ENCODE measurements at places on chromosomes 7 and 10.

DNA sequence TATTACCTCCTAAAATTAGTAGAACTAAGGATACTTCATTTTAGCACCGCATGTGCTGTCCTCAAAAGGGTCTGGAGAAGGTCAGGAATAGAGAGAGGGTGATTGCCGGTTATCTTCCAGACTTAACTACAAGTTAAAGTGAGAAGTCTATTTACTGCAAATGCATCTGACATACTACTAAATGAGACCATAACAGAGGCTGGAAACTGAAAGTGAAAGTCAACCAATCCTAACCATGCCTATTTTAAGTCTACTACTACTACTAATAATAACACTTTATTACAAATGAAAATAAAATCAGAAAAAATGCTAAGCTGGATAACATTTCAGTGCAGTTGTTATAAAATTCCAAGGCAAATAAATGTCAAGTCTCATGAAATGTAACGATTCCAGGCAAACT, 244.7 kb downstream of the KIF20B start:
- no peak for DNase-seq

DNA sequence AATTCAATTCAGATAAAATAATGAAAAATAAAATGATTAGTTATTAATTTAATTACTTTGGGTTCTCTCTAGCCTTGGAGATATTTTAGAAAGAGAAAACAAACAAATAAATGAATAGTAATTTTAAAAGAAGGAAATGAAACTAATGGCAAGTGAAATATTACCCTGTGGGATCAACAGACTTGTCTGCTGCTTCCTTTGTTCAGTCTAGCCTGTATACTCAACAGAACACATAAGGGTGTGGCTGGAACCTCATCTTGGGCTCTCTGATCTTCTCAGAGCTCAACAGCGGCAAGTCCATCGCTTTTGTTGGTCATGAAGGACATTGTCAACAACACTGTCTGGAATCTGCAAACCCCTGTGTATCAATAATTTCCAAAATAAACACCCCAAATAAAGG, 904.9 kb downstream of the IPMK start:
- no peak for DNase-seq

DNA sequence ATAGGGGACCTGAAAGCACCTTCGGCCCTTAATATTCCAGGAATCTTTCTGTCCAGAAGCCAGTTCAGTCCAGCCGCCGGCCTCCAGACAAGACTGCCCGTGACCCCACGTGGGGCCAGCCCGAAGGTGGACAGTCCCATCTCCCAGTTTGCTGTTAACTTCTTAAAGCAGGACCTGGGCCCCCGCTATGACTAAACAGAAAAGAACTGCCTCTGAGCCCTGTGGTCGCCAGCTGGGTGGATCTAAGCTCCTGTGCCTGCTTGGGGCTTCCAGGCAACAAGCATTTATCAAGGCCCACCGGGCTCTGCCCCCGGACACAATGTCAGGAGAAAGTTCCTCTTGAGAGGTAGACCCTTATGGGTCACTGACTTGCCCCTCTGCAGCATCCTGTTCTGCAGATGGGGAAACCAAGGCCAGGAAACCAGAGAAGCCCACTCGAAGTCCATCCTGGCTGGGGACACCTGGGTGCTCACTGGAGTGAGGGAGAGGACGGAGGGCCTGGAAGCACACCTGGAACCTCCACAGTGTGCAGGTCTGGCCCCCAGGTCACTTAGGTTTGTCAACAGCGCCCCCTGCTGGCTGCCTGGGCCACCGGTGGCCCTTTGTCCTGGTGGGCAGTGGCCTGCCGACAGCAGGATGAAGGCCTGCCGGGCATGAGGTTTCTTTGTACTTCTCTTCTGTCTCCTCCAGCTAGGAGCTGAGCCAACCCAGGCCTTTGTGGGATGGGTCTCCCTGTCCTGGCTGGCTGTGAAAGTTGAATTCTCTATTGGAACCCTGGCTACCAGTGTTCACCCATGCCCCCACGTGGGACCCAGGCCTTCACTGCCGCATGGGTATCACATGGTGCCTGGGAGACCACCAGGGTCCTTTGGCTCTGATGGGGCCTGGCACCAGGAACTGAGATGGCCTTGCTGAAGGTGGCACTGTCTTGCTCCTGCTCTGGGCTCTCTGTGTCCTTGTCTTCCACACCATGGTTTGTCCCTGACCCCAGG, 128.0 kb downstream of the ZMIZ1 start:
- peak; percentile 52 for DNase-seq

DNA sequence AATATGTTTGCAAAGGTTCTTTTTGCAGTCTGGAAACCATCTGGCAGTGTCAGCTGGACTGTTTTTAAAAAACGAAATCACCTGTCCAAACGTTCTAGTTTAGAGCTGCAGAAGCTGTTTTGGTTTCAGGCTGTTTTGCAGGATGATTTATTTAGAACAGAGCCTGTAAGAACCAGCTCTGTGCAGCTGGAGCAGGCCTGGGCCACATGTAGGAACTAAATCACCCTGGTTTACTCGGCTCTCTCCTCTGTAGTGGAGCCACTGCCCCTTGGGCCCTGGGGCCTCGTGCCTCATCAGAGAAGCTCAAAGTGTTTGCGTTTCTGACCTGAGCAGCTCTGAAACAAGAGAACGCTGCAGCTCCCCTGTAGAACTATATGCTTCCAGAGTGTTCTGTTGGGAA, 142.5 kb downstream of the ACTR3B start:
- DNase-seq, result no peak

GRCh38 chr10:61933859-61934555, 32.5 kb downstream of the ARID5B start:
- DNase-seq, result no peak

GRCh38 chr10:9470581-9470980, 1416.1 kb downstream of the GATA3 start:
- no peak for DNase-seq

DNA sequence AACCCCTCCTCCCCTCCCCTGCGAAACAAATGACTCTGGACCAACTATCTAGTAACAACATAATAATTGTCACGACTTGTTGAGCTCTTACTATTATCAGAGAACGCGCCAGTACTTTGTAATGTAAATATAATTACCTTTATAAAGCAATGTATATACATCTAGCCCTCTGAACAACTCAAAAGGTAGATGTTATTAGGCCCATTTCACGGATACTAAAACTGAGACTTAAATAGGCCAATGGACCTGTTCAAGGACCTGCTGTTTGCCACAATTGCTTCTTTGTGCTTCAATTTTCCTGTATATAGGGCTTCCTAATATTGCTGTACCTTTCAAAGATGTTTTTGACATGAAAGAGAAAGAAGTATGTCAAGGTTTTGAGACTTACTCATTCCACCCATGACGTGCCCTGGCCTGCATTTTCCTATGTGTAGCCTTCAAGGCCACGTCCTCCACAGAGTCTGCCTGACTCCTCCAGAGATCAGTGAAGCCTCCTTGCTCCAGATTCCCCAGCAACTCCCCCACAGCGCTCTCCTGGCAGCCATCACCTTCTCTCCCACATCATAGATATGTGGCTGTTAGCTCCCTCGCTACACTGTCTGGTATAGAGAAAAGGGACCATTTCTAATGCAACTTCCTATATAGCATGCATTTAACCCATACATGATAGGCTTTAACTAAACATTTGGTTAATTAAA, 156.6 kb downstream of the SKIDA1 start:
- no peak for DNase-seq

DNA sequence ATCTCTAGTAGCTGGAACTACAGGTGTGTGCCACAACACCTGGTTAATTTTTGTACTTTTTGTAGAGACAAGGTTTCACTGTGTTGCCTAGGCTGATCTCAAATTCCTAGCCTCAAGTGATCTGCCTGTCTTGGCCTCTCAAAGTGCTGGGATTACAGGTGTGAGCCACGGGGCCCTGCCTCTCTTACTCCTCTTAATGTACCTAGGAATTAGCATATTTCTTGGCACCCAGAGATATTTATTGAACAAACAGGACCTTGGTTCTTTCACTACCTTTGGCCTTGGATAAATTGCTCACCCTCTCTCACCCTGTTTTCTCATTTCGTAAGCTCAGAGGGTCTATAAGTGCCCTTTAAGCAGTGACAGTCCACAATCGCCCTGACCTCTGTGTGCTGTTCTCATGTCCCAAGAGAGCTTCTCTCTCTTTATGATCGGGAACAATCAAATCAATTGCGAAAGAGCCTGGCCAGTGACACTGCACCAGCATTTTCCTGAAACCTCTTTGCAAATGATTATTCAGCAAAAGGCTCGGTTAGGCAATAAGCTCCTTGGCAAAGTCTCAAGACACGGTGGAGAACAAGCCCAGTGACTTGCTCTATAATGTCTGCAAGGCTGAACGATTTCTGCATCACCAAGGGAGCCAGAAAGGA, 117.7 kb downstream of the APBB1IP start:
- DNase-seq, result no peak

DNA sequence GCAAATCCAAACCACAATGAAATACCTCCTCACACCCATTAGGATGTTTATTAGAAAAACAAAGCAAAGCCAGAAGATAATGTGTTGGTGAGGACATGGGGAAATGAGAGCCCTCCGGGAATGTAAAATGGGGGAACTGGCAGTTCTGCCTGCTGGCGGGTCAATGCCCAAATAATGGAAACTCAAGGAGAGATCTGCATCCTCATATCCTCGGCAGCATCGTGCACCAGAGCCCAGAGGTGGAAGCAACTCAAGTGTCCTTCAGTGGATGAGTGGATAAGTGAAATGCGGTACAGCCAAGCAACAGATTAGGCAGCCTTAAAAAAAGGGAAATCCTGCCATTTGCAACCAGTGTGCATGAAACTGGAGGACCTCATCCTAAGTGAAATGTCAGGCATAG, 325.2 kb downstream of the WDR37 start:
- DNase-seq, result no peak

- DNase-seq, result peak; percentile 8
Observed at GRCh38 chr7:94643771-94644545, 12.0 kb downstream of the SGCE start.

DNA sequence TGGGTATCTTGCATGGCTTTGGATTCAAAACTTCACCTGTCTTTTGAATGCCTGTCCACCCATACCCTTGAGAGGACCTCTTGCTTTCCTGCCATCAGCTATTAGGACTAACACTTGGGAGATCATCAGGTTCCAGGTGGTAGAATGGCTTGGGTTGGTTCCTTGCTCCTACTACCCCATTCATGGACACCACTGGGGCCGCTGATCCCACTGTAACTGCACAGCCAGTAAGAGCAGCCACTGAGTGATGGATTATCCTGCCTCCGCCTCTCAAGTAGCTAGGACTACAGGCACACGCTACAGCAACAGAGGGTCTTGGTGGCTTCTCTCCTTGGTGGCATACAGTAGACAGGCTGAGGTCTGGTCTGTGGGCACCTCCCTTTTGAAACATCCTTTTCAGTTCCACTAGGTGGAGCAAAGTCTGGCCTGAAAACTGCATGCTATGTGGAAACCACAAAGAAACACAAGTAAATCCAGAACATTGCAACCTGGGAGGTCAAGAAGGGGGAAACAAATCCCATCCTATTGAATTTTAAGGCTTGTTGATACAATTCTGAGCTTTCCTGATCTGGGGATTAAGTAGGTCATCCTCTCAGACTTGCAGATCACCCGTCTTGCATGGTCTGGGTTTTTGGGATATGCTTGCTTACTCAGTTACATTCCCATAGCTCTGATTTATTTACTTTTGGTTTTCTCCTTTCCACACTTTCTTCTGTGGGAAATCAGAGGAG, 9.4 kb downstream of the WBP1L start:
- peak; percentile 88 for DNase-seq

DNA sequence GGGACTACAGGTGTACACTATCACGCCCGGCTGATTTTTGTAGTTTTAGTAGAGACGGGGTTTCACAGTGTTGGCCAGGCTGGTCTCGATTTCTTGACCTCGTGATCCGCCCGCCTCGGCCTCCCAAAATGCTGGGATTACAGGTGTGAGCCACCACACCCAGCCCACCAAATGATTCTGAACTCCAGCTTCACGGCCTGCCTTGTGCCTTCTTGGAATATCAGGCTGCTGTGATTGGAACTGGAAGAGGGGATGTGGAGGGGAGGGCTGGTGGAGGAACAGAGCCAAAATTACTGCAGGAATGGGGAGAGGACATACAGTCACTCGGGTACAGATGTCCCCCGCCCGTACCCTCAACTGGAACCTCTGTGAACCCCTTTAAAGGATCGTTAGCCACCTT, 268.4 kb downstream of the ACTR3B start:
- DNase-seq, result no peak

- DNase-seq, result peak; percentile 51
Observed at GRCh38 chr10:47020471-47020870, 109.2 kb downstream of the PTPN20 start.

- peak; percentile 86 for DNase-seq
Observed at GRCh38 chr7:89332026-89332425, 536.5 kb upstream of the TEX47 start.

DNA sequence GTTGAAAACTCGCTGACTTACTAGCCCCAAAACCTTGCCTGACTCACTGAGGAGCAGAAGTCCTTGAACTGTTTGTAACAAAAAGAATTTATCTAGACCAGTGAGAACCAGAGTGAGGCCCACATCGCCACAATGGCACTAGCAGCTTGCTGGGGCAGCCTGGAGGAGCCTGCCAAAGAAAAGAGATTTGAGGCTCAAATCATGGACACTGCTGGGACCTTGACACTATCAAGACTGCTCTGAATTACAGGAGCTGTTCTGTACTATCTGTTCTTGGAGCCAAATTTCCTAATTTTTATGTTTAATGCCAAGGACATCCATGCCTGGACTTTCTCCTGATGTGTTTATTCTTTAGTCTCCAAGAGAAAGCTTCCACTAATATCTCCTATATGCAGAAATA, 82.0 kb upstream of the JCAD start:
- no peak for DNase-seq

- DNase-seq, result no peak
Observed at GRCh38 chr7:24873944-24874343, 106.0 kb downstream of the OSBPL3 start.

DNA sequence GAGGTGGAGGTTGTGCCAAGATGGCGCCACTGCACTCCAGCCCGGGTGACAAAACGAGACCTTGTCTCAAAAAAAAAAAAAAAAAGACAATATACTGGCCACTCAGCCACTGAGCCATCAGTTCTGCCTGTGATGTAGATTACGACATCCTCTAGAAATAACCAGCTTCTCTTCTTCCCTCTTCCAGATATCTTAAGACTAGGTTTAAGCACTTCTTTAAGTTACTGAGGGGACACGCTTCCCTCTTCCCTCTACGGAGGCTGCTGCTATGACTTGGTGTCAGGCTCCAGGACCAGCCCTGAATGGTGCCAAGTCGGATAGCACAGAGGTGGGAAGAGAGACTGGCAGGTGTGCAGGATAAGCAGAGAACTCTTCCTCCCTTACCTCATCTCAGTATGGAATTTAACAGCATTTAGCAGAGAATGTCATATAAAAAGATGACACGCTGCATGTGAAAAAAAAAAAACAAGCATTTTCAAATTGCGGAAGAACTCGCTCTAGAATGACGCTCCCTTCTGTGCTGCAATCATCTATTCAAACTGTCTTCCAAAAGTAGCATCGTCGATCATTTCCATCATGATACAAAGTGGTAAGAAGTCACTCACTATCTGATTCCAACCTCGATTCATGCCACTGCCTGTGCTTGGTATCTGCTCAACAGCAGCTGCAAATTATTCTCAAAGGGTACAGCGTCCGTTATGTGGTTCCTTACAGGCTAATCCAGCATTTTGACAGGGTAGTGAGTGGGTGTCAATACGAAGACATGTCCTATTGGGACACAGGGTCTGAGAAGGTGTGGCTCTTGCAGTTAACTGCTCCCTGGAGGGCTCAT, 13.8 kb downstream of the DAGLB start:
- no peak for DNase-seq

GRCh38 chr7:117362294-117362888, 39.5 kb upstream of the WNT2 start:
- DNase-seq, result no peak

- no peak for DNase-seq
Observed at GRCh38 chr7:66615699-66616098, 13.0 kb upstream of the KCTD7 start.

GRCh38 chr10:129909531-129910256, 54.4 kb downstream of the EBF3 start:
- no peak for DNase-seq

Measured in fibroblast of skin of back (primary cell).